Stimulated activated naive CD8-positive, alpha-beta T cell treated with anti-CD3 and anti-CD28 coated beads, Interleukin-15, Interleukin-2, amounts not matched to agents 100 U/mL and 50 U/mL, for 24 hours (primary cell): ENCODE measurements at places on chromosomes 16 and 17.

DNA sequence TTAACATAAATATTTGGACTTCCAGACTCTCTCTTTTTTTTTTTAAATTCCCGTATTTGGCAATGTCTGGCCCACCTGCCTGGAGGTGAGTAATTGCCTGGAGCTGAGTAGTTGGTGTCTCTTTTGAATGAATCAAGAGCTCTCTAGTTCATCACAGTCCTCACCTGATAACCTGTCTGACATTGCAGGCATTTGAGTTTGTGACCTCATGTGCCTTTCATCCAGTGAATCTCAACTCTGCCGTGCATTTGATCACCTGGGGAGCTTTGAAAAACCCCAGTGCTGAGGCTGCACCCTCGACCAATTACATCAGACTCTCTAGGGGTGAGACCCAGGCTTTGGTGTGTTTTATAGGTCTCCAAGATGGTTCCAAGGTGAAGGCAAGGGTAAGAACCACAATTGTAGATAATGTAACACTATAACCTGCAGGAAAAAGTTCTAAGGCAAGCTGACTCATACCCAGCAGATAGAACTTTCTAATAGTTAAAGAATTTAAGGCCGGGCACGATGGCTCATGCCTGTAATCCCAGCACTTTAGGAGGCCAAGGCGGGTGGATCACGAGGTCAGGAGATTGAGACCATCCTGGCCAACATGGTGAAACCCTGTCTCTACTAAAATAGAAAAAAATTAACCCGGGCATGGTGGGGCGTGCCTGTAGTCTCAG, 24.5 kb upstream of the HS3ST2 start:
- no peak for DNase-seq

GRCh38 chr16:72255786-72256185, 83.8 kb upstream of the PMFBP1 start:
- DNase-seq = no peak

DNA sequence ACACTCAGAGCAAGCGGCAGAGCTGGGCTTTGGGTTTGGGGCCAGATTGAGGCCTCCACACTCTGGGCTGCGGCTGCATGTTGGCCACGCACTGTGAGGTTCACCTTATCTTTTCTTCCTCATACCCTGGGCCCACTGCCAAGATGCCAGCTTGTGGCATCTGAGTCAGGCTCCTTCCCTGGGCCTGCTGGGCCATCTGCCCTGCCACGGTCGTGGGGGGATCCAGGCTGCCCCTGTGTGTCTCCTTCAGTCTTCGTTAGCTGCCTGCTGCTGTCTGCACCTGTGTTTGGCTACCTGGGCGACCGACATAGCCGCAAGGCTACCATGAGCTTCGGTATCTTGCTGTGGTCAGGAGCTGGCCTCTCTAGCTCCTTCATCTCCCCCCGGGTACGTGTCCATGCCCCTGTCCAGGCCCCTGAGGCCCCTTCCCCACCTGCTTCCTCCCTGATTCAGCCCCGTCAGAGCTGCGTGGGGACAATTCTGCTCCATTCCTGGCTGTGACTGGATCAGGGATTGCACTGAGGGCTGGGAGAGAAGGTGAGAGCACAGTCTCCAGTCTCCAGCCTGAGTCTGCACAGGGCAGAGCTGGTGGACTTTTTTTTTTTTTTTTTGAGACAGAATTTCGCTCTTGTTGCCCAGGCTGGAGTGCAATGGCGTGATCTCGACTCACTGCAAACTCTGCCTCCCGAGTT, 11.2 kb downstream of the SPNS3 start:
- DNase-seq = no peak

DNA sequence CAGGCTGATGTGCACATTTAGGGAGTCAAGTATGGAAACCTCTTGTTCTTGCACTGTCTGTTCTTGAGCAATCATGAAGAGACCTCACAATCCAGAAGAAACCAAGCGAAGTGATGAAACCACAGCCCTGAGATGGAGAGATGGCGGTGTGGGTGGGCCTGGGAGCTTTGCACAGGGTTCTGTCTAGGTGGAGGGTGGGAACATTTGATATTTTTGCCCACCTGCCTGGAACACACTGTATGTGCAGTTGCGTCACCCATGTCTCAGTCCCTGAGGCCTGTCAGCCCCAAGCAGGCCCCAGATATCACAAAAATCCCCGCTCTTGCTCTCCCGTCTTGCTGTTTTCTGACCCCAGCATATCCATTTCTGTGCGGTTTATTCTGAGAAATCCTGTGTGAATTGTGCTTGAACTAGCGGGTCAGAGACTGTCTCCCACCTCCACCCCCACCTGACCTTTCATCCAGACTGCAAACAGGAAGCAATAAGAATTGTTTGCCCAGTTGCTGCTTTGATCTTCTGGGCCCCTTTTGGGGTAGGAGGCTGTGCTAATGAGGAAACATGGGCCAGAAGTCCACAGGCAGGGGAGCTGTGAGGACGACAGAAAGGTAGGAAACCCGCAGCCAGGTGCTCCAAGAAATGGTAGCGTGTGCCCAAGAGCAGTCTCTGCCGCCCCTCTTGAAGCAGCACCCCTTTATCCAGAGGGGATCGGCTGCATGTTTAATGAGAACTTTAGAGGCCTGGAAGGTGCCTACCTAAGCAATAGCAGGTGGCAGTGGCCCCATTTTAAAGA, 183.8 kb downstream of the CCDC182 start:
- no peak for DNase-seq

- peak; percentile 33 for DNase-seq
Measured at GRCh38 chr17:78172249-78173051, 4.1 kb downstream of the SYNGR2 start.

GRCh38 chr16:86371083-86371803, 139.1 kb upstream of the FOXF1 start:
- no peak for DNase-seq

DNA sequence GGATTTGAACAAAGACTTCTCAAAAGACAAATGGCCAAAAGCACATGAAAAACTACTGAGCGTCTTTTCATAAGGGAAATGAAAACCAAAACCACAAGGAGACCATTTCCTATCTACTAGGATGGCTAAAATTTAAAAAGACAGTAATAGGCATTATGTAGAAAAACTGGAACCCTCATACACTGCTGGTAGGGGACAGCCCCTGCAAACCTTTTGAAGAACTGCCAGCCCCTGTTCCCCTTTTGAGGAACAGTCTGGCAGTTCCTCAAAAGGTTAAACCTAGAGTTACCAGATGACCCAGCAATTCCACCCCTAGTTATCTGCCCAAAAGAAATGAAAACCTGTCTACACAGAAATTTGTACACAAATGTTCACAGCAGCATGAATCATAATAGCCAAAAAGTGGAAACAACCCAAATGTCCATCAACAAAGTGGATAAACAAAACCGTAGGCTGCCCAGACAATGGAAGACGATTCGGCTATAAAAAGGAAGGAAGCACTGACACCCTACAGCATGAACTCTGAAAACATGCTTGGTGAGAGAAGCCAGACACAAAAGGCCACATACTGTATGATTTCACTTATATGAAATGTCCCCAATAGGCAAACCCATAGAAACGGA, 22.9 kb downstream of the CDIP1 start:
- no peak for DNase-seq

GRCh38 chr17:16649585-16649984, 4.1 kb downstream of the ZNF624 start:
- DNase-seq = no peak

GRCh38 chr17:32349854-32350665, at the start of gene ZNF207:
ZNF207 (plus strand) TSS chr17:32350157; CDS start chr17:32350286, 129 bp downstream.
- peak; percentile 94 for DNase-seq

GRCh38 chr16:17657045-17657444, 186.3 kb upstream of the XYLT1 start:
- DNase-seq = no peak

- no peak for DNase-seq
Measured at GRCh38 chr16:50616883-50617645, 64.0 kb downstream of the SNX20 start.

- no peak for DNase-seq
Measured at GRCh38 chr16:49952386-49952785, 72.6 kb upstream of the CNEP1R1 start.

GRCh38 chr16:52834736-52835465, 217.8 kb downstream of the CHD9NB start:
- no peak for DNase-seq

- DNase-seq = no peak
Measured at GRCh38 chr17:31568539-31568938, 177.1 kb downstream of the RAB11FIP4 start.

GRCh38 chr17:44473367-44473766, 29.8 kb downstream of the GPATCH8 start:
- no peak for DNase-seq

DNA sequence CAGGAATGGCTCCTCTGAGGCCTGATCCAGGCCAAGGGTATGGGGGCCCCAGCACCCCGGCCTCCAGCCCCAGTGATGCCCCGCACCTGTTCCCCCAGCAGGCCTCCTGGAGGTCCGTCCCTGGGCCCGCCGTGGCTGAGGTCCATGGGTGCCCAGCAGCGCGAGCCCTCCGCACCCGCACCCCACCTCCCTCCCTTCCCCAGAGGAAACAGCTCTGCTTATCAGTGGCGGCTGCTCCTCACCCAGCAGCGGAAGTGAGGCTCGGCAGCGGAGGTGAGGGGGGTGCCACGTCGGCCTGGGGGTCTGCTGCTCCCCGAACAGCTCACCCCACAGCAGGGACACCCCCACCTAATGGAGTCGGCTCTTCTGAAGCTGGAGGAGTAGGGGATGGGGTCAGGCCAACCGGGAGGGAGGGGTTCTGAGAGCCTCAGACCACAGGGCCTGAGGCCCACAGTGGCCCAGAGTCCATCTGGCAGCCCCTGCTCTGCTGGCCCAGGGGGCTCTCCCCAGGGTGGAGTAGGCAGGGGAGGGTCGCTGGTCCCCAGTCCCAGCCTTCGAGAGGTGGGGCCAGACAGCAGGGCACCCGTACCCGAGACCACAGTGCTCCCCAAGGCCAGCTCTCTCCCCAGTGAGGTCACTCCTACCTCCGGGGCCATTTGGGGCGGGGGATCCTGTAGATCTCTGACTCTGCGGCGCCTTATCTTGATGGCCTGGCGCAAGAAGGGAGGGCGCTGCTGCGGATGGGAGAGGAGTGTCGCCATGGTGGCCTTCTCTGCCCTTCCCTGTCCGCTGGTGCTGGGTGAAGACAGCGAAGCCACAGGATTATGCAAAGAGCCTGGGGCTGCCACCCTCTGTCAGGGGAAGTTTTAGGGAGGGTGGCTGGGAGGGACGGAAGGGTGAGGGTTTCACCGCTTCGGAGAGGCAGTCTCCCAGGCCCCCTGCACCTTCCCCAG, at the start of gene UNC13D:
Gene UNC13D (minus strand): TSS at position 828 of the 953 bp plus-strand sequence. CDS start 67 bp downstream, at position 761.
- DNase-seq = peak; percentile 72

GRCh38 chr16:84466692-84467091, 37.8 kb downstream of the MEAK7 start:
- DNase-seq = no peak

DNA sequence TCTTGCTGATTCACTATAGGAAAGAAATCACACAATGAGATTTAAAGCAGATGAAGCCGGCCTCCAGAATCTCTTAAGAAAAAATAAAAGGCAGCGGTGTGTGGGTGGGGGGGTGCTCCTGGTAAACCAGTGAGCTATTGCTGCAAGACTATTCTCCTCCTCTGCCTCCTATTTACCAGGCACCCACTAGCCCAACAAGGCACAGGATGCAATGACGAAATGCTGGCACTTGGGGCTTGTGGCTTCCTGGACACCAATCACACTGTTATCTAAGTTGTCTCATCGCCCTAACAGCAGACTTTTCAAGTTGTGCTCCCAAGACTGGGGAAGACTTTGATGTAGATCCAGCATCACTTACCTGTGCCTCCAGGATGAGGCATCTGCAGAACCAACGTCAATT, 50.2 kb upstream of the NDRG4 start:
- DNase-seq = no peak
